ENCODE measurements at places on chromosomes 11 and 22. TPM values are rescaled to one million over a fixed set of nuclear protein-coding genes. Genes with fewer than 3 reads are reported as not detected.

MPEG1 gene
- not detected for total RNA-seq

TMEM191C gene
- 0.67 TPM for total RNA-seq

CAVIN3 gene
- total RNA-seq = not detected

- peak; percentile 56 for DNase-seq
- H3K4me1 ChIP-seq = peaks cover 6% of the 10 kb centered on the region
- no peak overlapping the region for H3K4me3 ChIP-seq
- peak overlapping the region; percentile 43 for H3K27ac ChIP-seq
These were observed 65.1 kb downstream of the CLMP start for GRCh38 chr11:123129920-123130319.

GRCh38 chr11:115198321-115198741 is 305.9 kb downstream of the CADM1 start:
- no peaks in the 10 kb centered on the region for H3K27me3 ChIP-seq
- no peak overlapping the region for H3K4me3 ChIP-seq
- H3K36me3 ChIP-seq = no peaks in the 10 kb centered on the region
- no peak overlapping the region for H3K27ac ChIP-seq
- H3K4me1 ChIP-seq = no peaks in the 10 kb centered on the region

Data from SJCRH30 (cell line).